Brain microvascular endothelial cell (primary cell): ENCODE measurements at places on chromosomes 2 and 18.
A peak's percentile ranks its signal among the peaks of the same experiment; 100 is the strongest.

DNA sequence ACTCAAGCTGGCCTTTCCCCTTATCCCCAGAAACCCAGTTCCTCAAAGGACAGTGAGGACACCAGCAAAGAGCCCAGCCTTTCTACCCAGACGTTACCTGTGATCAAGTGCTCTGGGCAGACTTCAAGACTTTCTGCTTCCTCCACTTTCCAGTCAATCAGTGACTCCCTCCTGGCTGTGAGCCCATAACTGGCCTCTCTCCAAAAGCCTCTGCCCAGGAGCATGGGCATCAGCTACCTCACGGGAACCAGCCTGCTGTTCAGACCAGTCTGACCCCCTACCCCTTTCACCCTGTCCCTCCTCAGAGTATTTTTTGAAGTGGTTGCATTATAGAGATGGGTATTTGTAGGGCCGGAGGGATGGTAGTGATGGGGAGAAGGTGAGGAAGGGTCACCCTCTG, 27.7 kb upstream of the CYP27A1 start:
- no peak for DNase-seq

DNA sequence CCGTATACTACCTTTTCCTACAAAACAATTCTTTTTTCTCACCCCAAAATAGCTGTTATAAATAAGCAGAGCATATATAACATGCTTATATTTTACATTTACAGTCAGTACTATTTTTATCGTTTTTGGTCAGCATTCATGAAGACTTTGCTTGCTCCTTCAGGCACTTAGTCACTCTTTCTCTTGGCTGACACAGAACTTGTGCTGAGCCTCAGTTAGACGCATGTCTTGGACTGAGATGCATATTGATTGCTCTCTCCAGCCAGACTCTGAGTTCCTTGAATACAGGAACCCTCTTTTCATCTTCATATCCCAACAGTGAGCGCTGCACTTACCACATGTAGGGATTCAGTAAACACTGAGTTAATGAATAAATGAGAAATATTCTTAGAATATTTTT, 158.3 kb downstream of the RTN4 start:
- no peak for DNase-seq

GRCh38 chr2:196399722-196400691, 228.6 kb upstream of the STK17B start:
- peak; percentile 96 for DNase-seq

DNA sequence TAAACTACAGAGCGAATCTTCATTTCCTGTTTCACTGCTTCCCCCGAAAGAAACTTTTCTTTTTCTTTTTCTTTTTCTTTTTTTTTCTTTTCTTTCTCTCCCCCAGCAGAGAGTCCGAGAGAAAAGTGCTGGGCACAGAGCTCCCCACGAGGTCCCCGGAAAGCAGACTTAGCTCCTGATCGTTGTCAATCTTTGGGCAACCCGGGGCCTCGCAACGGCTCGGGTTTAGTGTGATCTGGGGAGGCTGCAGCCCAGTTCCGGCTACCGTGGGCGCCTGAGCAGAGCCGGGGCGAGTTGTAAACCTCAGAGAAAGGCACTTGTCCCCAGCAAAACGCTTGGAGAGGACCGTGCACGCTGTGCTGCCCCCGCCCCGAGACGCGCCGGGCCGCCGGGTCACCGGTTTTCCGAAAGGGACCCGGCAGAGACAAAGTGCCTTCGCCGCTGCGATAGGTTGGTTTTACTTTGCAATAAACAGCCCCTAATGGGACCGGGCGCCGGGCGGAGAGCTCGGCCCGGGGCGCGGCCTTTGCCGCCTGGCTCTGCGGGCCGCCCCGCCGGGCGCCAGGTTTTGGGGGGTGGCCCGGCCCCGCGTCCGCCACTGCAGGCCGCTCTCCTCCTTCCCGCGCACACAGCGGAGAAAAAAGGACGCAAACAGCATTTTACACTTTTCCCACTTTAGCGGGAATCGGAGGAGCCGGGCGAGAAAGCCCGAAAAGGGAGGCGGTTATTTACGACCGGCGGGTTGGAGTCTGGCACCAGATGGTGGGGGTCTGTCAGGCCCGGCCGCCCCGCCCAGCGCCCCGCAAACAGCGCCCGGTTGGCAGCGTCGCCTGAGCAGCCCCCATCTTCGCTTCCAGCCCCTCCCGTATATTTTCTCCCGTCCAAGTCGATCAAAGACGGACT, 136.0 kb downstream of the INSIG2 start:
- DNase-seq = no peak

DNA sequence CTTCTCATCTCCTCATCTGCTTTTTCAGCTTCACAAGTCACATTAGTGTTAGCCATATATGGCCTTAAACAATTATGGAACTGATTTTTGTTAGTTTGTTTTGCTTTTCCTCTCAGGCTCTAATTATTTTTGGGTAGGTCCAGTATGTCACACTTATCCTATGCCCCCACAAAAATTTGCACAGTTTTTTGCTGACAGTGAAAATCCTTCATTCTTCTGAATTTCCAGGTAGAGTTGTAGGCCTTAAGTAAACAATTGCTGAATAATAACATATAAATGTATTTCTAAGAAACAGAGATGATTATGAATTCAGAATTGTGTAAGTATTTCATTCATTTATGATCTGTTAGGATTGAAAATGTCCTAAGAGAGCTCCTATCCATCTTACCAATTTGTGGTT, 8.6 kb upstream of the SERPINB10 start:
- DNase-seq = no peak

GRCh38 chr2:176484838-176485237, 215.6 kb downstream of the MTX2 start:
- DNase-seq = no peak

DNA sequence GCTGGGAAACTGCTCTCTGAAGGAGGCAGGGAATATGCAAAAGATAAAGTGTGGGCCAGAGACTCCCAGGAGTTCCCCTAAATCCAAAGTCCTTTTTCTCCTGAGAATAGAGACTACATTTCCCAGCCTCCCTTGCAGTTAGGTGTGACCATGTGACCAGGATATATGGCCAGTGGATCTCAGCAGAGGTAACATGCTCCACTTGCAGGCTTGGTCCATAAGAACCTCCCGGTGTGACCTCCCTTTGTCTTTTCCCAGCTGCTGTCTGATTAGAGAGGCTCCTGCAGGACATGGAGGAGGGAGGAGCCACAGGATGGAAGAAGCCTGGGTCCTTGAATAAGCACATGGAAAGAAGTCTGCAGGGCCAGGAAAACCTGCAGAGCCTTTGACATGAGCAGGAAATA, 76.2 kb downstream of the TGFA start:
- DNase-seq = no peak

- no peak for DNase-seq
Measured at GRCh38 chr2:224969633-224970260, 72.5 kb downstream of the DOCK10 start.

GRCh38 chr2:125254010-125254409, 1228.9 kb downstream of the CNTNAP5 start:
- no peak for DNase-seq

- DNase-seq = no peak
Measured at GRCh38 chr2:232871835-232872736, 2.0 kb downstream of the SNORC start.

DNA sequence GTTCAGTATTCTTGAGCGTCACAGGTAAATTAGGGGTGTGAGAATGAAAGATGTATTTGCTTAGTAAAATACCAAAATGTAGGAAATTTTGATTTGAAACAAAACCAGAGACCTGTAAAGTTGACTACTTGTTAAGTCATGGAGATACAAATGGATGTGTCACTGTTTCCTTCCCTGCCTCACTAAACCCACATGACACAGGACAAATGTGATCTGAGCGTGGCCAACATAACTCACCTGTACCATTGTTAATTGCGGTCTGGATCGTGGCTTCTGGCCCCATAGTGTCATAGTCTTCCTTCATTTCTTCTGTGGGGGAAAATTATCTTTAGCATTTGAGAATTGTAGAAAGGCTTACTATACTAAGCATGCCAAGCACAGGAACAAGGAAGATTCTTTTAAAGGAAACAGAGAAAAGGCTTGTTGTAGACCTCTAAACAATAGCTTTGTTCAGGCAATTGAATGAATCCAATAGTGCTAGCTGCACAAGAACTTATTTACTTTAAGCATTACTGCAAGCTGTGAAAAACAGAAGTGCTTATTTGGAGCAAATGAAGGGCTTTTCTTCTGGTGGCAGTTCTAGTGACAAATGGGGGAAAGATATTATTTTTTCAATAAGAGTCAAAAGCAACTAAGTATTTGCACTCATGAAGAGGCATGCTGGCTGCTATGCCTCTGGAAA, 95.2 kb downstream of the ZEB2 start:
- no peak for DNase-seq

DNA sequence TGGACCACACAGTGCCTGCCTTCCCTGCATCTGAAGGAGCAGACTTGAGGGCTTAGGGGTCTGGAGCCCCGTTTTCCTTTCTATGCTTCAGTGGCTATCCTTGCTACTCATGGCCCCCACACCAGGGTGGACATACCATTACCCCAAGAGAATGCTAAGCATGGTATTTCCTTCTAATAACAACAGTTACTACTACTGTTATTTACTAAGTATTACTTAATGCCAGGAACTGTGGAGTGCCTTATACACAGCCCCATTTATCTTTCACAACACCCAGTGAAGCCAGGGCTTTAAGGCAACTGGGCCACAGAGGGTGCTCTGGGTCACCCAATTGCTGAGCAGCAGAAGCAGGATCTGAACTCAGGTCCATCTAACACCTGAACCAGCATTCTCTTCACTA, 5.8 kb upstream of the PAX8 start:
- peak; percentile 15 for DNase-seq

- no peak for DNase-seq
Measured at GRCh38 chr2:128288781-128289180, 29.9 kb downstream of the HS6ST1 start.

- peak; percentile 22 for DNase-seq
Measured at GRCh38 chr2:75525434-75526310, 35.1 kb downstream of the EVA1A start.

GRCh38 chr2:234603619-234604018, 106.7 kb upstream of the ARL4C start:
- DNase-seq = no peak

GRCh38 chr2:47221039-47221438, 65.9 kb upstream of the STPG4 start:
- peak; percentile 94 for DNase-seq

GRCh38 chr2:61887717-61888266, 664 bp downstream of the CCT4 start:
- DNase-seq = peak; percentile 44

- DNase-seq = no peak
Measured at GRCh38 chr2:218471036-218471435, 52.1 kb downstream of the VIL1 start.

- no peak for DNase-seq
Measured at GRCh38 chr2:122486705-122487415, 731.4 kb downstream of the TSN start.

DNA sequence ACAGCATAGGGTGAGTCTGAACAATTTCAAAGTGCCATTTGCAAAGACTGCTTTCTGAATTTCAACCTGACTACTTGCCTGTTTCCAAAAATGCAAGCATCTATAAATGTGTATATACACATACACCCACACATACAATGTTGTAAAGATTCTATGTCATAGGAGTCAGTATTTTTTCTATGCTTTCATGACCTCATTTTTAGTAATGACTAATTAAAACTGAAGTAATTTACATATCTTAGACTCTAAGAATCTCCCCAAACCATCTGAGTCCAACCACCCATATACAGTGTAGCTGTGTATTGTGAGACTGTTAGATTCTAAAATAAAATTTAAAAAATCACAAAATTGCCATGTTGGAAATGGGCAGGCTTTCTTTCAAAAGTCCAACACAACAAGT, 162.0 kb upstream of the STK17B start:
- no peak for DNase-seq

GRCh38 chr2:172097557-172098131, 5.1 kb downstream of the DLX2 start:
- no peak for DNase-seq

DNA sequence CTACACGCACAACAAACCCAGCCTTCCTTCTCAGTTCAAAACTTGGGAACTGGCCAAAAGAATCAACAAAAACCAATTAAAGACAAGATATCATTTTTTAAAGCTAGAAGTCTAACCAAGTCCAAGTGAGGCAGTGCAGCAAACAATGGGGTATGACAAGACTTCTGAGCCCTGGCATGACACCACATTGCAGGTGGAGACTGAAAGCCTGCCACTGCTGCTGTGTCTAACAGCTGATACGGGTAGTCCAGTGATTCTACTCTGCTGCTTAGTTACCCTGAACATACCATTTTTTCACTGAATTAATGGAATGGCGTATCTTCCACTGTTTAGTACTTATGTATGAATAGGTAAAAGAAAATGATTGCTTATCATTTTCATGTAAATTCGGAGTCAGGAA, 47.4 kb upstream of the KIDINS220 start:
- DNase-seq = no peak

GRCh38 chr18:52903857-52904256, 563.9 kb downstream of the DCC start:
- no peak for DNase-seq

DNA sequence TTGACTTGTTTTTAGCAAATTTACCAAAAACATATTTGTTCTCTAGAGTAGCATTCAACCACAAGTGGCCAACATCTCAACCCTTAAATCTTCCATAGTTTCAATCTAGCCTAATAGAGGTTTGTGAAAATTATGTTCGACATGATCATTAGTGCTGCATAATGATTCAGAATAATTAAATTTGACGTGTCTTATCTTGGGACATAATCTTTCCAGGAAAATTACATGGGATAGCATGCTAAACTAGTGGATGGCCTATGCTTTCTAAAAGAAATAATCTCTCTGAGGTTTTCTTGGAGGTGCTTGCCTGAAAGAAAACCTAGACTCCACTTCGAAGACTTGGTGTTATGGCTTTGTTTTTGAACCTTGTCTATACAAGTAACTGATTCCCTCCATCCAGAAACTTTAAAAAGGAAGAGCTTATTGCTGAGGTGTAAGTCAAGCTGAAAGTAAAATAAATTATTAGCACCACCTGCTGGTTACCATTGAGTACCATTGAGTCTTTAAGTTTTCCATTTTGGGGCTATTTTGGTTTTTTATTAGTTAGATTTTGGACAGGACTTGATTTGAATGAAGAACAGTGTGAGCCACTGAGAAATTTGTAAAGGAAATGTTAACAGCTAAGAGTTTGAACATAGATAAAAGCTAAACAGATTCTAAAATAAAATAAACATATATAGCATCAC, 32.7 kb downstream of the COX7A2L start:
- no peak for DNase-seq

GRCh38 chr2:160870729-160871465, 289.3 kb upstream of the TANK start:
- DNase-seq = peak; percentile 22

DNA sequence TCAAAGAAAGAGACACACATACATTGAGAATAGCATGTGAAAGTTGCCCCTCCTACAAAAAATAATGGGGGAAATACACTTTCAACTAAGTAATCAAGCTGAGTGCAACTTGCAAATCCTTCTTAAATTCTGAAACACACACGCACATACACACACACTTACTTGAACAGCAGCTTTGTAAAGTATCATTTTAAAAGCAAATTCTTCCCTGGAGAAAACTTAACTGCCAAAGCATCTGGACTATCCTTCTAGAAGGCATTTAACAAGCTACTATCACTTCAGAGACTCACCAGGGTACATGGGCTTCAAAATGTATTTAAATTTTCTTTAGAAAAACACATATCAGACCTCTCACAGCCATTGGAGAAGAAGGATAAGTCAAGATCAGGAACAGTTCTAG, 15.3 kb downstream of the GAREM1 start:
- DNase-seq = no peak

GRCh38 chr2:102509749-102510148, 36.7 kb downstream of the SLC9A4 start:
- peak; percentile 17 for DNase-seq
